ENCODE measurements at places on chromosomes 12 and 14.

DNA sequence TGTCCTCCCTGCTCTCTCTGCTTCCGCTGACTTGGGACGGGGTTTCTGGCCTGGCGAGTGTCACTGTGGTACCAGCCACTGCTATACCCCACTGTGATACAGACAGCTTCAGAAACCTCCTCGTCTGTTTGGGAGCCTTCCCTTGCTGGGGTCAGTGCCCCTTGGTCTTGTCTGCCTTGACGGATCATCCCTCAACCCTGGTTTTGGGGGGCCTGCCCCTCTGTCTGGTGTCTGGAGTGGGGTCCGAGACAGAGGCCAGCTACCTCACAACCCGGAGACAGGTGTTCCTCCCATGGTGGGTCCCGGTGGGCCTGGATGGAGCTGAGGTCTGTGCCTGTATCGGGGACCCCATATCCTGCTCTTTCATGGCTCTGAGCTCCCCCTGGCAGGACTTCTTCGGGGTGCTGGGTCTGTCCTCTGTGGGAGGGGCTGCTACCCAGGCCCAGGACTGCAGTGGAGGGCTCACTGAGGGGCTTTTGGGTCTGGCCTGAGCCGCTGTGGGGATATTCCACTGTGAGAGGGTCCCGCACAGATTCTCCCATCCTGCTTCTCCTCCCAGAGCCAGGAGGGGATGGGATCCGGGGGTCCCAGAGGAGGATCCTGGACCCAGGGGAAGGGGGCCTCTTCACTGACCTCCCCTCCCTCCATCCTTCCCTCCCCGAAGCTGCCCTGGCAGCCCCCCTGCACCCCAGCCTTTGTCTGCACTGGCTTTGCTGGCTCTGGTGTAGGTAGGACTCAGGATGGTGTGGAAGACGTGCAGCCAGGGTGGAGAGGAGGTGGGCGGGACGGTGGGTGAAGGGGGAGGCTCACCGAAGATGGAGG lies 365.5 kb downstream of the TMEM121 start:
- peak; percentile 5 for DNase-seq

DNA sequence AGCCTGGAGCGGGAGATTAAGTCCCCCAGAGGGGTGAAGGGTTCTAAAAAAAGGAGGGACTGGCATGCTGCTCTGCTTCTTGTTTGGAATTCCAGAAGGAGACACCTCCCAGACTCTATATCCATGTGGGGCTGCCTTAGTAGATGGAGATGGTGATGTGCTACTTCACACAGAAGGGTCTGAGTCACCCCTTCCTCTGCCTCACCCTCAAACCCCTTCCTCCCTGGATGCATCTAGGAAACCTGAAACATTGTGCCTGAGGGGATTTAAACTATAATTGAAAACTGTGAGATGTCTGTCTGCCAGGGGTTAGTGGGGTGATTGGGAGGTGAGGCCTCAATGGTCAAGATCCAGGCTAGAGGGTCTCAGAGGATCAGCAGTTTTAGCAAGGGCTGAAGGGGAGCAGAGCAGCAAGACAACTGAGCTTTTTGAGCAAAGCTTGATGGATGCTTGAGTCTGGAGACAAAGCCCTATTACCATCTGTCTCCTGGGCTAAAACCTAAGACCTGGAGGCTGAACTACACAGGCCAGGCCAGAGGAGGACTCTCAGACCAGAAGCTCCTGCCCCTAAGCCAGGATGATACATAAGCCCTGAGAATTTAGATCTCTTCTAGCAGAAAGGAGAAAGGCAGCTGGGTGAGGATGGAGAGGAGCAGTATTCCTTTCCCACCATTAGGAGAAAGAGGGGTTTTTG lies 314.7 kb upstream of the ATP2B1 start:
- DNase-seq = no peak

GRCh38 chr12:109833307-109834189 lies at the start of gene TRPV4:
Gene TRPV4 (minus strand): TSS chr12:109833398. CDS start chr12:109814796, 18,602 bp downstream.
- DNase-seq = no peak

GRCh38 chr12:110694330-110694901 lies 5.5 kb upstream of the HVCN1 start:
- DNase-seq = peak; percentile 39

DNA sequence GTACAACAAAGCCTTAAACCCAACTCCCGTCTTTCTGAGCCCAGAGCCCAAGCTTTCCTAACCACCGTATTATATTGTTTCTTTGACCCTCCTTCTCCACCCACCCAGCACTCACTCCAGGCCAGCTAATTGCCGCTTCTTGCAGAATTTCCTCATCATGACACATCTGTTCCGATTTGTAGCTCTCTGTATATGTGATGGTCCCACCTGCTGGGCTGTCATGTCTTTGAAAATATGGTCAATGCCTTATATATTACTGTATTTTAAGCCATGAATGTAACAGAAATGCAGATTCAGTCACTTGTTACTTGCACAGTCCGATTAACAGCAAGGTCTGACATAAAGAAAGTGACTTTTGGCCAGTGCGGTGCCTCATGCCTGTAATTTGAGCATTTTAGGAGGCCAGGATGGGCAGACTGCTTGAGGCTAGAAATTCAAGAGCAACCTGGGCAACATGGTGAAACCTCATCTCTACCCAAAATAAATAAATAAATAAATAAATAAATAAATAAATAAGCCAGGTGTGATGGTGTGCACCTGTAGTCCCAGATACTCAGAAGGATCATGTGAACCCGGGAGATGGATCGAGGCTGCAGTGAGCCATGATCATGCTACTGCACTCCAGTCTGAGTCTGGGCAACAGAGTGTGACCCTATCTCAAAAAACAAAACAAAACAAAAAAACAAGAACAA lies 359.8 kb downstream of the ATP23 start:
- DNase-seq = no peak

- no peak for DNase-seq
These were observed 54.7 kb downstream of the DDX51 start for GRCh38 chr12:132089407-132089910.

- DNase-seq = no peak
These were observed 35.8 kb downstream of the CKAP4 start for GRCh38 chr12:106211973-106212372.

DNA sequence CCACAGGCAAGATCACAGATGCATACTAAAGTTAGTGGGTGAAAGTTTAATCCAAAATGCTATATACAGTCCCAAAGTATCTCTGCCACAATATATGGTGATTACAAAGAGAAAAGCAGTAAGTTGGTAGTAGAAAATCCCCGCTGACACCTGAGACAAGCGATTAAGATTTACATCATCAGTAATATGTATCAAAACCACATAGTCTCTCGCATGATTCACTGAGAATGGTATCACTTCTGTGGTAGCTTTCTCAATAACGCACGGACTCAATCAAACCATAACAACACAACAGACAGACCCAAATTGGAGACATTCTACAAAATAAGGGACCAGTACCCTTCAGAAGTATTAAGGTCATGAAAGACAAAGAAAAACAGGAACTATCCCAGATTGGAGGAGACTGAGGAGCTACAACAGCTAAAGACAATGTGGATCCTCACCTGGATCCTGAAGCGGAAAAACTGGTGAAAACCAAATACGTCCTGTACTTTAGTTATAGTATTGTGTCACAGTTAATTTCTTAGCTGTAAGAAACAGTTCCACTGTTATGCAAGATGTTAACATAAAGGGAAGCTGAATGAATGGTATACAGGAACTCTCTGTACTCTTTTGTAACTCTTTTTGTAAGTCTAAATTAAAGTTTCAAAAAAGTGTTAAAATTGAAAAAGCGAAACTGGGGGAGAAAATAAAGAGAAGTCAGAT lies 51.0 kb downstream of the SPTLC2 start:
- DNase-seq = no peak

- DNase-seq = no peak
These were observed 17.3 kb downstream of the TNFAIP2 start for GRCh38 chr14:103140316-103141109.

- no peak for DNase-seq
These were observed 676 bp downstream of the MRPL42 start for GRCh38 chr12:93468008-93468371.

- DNase-seq = no peak
These were observed 185.2 kb upstream of the RTL1 start for GRCh38 chr14:101088714-101089113.

DNA sequence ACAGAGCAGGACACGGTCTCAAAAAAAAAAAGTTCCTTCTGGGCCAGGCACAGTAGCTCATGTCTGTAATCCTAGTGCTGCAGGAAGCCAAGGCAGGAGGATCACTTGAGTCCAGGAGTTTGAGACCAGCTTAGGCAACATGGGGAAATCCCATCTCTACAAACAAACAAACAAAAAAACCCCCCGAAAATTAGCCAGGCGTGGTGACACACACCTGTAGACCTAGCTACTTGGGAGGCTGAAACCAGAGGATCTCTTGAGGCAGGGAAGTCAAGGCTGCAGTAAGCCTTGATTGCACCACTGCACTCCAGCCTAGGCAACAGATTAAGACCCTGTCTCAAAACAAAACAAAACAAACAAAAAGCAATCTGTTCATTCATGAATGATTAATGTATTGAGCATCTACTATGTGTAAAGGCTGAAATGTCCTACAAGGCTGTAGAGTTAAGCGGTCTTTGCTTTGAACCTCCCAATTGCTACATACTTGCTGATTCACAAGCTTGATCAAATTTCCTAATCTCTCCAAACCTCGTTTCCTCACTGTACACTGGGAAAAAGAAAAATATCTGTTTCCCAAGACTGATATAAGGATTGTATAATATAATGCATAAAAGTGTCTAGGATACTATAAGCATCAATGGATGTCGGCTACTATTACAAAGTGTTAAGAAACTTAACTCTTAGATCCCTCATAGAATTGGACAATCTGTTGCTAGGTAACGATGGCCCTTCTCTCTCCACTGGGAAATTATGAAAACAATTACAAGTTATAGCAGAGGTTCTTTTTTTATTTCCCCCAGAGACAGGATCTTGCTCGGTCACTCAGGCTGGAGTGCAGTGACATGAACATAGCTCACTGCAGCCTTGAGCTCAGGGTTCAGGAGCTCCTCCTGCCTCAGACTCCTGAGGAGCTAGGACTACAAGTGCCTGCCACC lies 7.9 kb upstream of the RILPL2 start:
- DNase-seq = no peak

DNA sequence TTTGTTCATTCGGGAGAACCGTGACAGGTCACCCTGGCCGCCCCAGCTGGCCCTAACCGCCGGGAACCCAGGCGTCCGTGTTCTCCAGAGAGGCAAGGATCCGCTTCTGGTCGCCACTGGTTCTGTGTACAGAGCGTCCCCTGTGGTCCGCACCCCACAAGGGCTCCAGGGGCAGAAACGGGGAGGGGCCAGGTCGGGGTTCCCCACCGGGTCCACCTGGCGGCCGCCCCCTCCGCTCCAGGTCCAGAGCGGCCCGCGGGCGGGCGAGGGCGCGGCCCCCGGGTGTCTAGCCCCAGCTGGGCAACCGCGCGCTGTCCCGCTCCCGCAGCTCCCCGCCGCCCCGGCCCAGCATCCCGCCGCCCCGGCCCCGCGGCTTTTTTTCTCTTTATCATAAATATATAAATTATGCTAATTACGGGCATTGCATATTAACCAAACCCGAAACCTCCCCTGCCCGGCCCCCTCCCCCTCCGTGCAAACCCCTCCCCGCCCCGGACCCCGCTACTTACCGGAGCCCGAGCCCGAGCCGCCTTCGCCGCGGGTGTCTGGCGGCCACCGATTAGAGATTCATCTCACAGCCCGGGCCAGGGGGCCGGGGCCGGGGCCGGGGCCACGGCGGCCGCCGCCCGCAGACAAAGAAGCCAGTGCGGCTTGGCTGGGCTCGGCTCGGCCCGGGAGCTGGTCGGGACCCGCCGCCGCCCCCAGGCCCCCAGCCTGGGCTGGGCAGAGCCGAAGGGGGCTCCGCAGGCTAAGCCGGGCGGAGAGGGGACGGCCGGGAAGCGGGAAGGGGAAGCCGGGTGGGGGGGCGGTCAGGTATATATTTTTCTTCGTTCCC lies 512 bp downstream of the POU6F1 start:
- DNase-seq = peak; percentile 72

DNA sequence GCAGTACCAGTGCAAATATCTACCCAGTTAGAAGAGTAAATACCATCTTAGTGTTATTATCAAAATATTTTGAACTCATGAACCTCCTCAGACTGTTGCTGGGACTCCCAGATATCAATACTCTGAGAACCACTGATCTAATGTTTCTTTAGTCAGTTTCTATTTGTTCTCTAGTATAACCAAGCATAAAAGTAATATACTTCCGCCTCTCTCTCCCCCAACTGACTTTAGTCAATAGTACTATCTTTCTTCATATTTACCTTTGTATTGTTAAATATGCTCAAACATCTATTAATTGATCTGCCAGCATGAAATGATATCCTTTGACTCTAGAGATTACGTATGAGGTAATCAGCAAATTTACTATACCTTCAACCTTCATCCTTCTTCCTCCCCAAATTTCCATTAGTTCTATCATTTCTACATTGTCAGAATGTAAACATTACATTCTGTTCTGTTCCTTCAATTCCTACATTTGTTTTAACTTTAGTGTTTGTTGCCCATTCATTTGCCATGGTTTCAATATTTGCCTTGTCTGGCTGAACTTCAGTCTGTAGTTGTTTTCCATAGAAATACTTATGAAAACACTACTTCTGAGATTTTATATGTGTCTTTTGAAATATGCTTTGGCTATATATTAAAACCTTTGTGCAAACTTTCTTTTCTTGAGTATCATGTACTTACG lies 192.5 kb upstream of the PDE3A start:
- DNase-seq = no peak

- DNase-seq = no peak
These were observed 391.0 kb upstream of the SYT1 start for GRCh38 chr12:78473561-78473960.

- no peak for DNase-seq
These were observed 13.0 kb downstream of the MVK start for GRCh38 chr12:109586385-109587296.

DNA sequence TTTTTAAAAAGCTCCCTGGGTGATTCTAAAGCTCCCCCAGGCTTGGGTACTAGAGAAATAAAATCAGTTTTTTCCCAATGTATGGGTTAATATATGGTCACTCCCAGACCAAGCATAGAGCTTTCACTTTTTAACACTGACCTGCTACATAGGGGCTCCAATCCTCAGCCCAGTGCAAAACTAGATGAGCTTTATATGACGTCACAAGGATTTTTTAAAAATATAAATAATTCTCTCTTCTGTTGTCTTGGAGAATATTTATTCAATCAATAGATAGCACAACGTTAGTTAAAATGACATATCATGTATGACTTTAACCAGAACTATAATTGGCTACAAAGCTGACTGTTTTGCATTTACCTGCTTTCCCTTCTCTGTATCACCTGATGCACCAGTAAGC lies 137.9 kb upstream of the TMCC3 start:
- no peak for DNase-seq

- no peak for DNase-seq
These were observed 174.6 kb upstream of the C14orf180 start for GRCh38 chr14:104404922-104405321.

- DNase-seq = no peak
These were observed 9.7 kb downstream of the MOK start for GRCh38 chr14:102295270-102295669.

- DNase-seq = no peak
These were observed 3.5 kb downstream of the EPYC start for GRCh38 chr12:91001306-91001705.

- no peak for DNase-seq
These were observed 202.9 kb upstream of the ATXN7L3B start for GRCh38 chr12:74334780-74335179.

GRCh38 chr12:175250-175649 lies 38.7 kb downstream of the SLC6A12 start:
- DNase-seq = no peak
